Germinal center (tissue), 1 donor: ENCODE measurements at places on chromosomes 16 and 17.

DNA sequence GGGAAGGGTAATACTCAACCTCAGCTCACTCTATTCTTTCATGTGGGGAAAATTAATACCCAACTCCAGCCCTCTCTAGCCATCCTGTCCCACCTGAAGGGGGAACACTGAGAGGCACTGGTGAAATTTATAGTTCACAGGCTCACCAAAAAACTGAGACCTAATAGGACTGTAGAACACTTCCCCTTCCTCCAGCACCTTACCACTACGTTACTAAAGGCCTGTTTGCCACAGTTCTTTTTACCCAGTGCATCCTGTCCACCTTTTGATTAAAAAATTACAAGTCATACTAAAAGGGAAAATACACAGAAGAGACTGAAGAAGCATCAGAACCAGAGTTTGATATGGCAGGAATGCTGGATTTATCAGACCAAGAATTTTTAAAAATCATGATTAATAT lies 26.0 kb downstream of the DHRS7B start:
- no peak for DNase-seq

DNA sequence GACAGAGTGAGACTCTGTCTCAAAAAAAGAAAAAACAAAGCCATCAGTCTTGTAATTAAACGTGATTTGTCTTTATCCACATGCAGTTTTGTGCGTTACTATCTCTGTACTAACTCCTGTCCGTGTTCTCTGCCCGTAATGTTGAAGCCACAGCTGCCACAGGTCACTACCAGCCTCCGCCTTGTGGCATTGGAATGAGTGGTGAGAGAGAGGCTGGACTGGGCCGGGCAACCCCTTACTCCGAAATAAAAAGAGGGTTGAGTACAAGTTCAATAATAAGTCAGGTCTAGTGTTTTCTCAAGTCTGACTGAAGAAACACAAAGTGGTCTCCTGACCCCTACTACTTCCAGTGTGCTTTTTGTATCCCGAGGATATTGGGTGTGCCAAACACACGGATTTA lies 5.4 kb downstream of the DNAJA3 start:
- DNase-seq, result no peak

DNA sequence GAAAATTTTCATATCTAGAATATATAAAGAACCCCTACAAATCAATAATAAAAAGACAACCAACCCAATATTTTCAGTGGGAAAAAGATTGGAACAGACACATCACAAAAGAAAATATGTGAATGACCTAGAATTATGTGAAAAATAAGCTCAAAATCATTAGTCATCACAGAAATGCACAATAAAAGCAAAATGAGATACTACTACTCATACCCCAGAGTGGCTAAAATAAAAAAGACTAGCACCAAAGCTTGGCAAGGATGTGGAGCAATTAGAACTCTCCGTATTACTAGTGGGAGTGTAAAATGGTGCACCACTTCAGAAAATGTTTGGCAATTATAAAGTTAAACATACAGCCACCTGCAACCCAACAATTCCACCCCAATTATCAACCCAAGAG lies 48.0 kb upstream of the CDH5 start:
- DNase-seq, result no peak

GRCh38 chr17:44350733-44351226 lies 5.7 kb downstream of the GRN start:
- peak; percentile 85 for DNase-seq

GRCh38 chr17:10428781-10429180 lies 7.0 kb upstream of the MYH8 start:
- no peak for DNase-seq

- DNase-seq, result no peak
Measured at GRCh38 chr16:66226762-66227161, 139.7 kb upstream of the CDH5 start.

DNA sequence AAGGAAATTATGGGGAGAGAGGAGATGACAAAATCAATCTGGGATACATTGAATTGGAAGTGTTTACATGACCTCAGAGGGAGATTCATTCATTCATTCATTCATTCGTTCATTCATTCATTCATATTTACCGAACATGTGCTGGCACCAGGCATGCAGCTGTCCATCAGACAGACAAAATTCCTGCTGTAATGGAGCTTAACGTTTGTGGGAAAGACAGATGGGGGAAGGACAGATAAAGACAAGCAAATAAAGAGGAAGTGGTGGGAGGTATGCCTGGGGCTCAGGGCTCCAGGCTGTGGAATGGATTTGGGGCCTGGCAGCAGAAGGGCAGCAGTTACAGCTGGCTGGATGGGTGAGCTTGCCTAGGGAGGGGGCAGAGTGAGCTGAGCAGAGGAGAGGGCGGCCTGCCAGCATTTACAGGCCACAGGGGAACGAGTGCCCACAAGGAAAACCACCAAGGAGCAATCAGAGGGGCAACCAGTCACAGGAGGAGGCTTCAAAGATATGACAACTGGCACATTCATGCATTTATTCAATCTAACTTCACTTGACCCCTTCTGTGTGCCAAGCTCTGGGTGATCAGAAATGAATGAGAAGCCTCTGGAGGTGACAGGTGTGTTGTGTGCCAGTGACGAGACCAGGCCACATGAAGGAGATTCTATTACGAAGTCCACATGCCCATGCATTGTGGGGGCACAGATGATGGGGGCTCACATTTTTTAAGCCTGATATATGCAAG lies 48.5 kb downstream of the ARHGAP27 start:
- DNase-seq, result no peak

- no peak for DNase-seq
Measured at GRCh38 chr17:63222655-63223054, 223.5 kb downstream of the CYB561 start.
